Left cardiac atrium (tissue), 4 donors: ENCODE measurements at places on chromosomes 11 and 22. TPM values are rescaled to one million over a fixed set of nuclear protein-coding genes. Genes with fewer than 3 reads are reported as not detected.

Gene CCDC15
- 0.31 TPM for total RNA-seq

Gene CATSPER1
- 0.26 TPM for total RNA-seq

Gene MS4A6E
- 0.47 TPM for total RNA-seq

Gene PTPN5
- 0.41 TPM for total RNA-seq

Gene STIM1
- total RNA-seq = 25.8 TPM
